Stromal cell of bone marrow (primary cell): ENCODE measurements at places on chromosomes 1 and 21.
A peak's percentile ranks its signal among the peaks of the same experiment; 100 is the strongest.

DNA sequence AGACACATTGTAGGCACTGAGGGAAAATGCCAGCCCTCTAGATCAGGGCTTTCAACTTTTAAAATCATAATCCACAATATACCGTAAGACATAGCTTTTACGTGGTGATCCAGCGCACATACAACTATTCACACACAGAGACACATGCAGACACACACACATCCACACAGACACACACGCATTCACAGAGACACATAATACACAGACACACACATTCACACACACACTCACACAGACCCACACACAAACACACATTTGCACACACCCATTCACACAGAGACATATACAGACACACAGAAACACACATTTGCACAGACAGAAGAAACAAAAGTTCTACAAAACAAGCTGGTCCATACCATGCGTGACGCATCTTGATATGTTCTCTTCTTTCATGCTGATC lies 244.5 kb downstream of the RHOU start:
- no peak for DNase-seq

DNA sequence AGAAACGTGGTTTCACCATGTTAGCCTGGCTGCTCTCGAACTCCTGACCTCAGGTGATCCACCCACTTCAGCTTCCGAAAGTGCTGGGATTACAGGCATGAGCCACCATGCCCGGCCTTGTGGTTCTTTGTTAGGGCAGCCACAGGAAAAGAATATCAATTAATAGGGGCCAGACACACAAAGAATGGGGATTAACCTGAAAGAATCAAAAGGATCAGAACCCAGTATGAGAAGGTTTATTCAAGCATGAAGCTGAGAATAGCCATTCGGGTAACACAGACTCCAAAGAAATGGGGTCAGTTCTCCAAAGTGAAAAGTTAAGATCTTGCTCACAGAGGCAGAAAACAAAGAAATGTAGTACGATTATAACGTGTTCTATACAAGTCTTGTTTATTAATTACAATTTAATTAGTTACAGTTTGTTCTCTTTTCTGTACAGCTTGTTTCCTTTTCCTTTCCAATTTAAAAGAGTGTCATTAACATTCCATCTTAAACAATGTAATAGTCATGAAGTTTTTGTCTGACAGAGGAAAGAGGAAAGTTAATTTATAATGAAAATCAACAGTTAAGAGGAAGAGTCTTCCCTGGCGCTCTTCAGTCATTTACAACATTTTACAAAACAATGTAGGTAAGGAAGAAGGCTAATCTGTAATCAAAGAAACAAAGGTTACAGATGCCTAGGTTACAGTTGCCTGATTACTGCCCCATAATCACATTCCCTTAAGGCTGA lies 51.3 kb upstream of the SLC45A1 start:
- no peak for DNase-seq

GRCh38 chr1:44223187-44223610 lies 9.9 kb downstream of the DMAP1 start:
- no peak for DNase-seq

DNA sequence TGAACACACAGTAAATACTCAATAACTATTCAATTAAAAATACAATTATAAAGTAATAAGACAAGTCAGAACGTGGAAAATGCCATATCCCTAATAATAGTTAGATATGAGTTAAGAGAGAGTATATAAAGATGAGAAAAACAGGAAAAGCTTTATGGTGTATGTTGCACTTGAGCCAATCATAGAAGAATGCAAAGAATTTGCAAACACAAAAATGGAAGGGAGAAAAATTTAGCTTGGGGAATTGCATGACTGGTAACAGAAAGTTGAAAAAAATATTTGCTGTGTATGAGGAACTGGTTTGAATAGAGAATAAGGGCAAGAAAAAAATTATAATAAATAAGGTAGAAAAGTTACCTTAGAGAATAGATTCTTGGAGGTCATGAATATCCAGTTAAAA lies 739.6 kb upstream of the CXADR start:
- DNase-seq = no peak

GRCh38 chr1:210340311-210340710 lies 11.6 kb downstream of the HHAT start:
- DNase-seq = no peak

DNA sequence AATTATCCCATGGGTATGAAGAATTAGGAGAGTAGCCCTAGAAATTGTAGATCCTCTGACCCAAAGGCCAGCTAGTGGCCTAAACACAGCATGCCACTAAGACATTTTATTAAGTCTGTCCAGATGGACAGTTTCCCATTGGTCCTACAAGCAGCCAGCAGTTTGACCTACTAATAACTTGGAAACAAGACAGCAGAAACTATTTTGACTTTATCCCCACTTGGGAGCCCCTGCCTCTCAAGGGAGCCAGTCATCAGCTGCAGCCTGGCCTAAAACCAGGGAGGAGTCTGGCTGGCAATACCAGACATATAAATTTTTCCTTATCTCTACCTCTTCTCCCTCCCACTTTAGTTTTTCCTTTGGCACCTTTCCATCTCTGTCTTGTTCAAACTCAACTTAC lies 222.6 kb upstream of the KCTD3 start:
- no peak for DNase-seq

DNA sequence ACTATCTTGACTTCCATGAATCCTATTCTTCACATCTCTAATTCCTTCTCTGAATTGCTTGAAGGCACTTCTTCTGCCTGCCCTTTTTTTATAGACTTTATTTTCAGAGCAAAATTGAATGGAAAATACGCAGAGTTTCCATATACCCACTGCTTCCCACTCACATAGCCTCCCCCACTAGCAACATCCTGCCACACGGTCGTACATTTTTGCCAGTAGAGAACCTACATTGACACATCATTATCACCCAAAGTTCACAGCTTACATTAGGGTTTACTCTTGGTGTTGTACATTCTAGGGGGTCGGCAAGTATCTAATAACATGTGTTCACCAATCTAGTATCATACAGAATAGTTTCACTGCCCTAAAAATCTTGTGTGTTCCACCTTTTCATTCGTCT lies 12.3 kb downstream of the EEIG2 start:
- no peak for DNase-seq

- DNase-seq = no peak
Measured at GRCh38 chr21:27719226-27719625, 752.3 kb upstream of the ADAMTS5 start.

GRCh38 chr1:232891071-232891470 lies 59.3 kb upstream of the NTPCR start:
- peak; percentile 74 for DNase-seq

DNA sequence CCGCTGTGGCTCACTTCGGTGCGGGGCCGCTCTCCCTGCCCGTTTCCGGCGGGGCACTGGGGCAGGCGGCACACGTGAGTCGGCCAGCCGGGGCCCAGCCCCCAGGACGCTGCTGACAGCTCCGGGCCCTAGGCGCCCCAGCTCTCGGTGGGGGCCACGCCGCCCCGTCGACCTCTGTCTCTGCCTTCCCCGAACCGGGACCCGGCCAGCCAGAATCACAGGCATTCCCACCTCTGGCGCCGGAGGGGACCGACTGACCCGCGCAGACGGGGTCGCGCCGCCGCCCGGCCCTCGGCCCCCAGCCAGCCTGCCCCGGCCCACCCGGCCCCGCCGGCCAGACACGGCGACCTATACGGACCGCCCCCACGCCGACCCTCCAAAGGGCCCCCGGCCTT lies 755 bp downstream of the SCMH1 start:
- DNase-seq = no peak

DNA sequence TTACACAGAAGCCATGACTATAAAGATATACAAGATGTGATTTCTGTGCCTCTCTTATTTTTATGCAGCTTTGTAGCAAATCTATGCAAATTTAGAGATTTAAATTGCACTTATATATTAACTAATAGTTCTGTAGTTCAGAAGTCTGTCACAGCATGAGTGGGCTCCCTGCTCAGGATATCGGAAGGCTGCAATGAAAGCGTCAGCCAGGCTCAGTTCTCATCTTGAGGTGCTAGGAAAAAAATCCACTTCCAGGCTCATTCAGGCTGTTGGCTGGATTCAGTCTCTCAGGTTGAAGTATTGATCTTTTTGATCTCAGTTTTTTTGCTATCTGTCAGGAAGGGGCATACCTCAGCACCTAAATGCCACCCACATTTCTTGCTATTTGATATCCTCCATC lies 487.4 kb upstream of the DEPDC1 start:
- no peak for DNase-seq

GRCh38 chr1:22705586-22705985 lies 5.1 kb upstream of the EPHB2 start:
- DNase-seq = no peak

DNA sequence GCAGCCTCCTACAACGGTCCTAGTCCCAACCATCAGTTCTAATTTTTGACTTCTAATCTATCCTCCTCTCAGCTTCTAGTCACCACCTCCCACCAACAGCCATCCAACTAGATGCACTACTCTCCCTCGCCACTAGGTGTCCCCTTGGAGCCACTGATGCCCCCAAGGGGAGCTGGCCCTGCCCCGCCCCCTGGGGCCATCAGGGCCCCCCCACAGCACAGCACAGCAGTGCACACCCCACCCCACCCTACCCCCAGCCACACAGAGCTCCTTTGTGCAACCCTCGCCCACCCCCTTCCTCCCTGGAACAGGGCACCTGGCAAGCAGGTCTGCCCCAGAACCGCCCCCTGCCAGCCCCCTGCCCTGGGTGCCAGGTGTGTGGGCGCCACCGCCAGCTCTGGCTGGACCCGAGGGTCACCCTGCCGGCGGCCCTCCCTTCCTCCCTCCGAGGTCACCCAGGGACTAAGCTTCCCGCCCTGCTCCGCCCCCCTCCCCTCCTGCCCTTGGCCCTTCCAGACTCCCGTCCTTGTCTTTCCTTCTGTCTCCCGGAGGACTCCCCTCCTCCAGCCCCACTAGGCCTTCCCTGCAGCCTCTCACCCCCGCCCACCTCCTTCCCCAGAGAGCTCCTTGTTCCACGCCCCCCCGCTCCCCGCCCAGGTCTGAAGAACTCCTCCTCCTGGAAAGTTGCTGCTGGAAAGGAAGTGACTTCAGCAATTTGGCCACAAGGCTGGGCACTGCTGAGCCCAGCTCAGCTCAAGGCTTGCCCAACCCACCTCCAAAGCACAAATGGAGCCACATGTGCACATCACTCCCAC lies 47.0 kb downstream of the AHDC1 start:
- peak; percentile 94 for DNase-seq

DNA sequence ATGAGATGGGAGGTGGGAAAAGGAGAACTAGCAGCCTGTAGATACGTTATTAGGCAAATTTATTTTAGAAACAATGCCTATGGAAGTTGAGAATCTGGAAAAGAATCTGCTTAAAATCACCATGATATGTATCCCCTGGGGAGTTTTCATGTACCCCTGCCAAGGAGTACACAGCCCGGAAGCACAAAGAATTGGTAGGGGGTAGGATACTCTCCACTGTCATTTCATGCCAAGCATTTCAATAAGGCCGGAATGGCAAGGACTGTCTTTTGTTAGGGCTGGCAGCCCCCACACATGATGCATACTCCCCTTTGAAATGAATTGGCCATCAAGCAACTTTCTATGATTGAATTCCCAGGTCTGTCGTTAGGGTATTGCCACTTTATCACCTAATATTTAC lies 111.5 kb upstream of the APP start:
- no peak for DNase-seq

- DNase-seq = no peak
Measured at GRCh38 chr1:7608628-7609305, 162.3 kb upstream of the VAMP3 start.

DNA sequence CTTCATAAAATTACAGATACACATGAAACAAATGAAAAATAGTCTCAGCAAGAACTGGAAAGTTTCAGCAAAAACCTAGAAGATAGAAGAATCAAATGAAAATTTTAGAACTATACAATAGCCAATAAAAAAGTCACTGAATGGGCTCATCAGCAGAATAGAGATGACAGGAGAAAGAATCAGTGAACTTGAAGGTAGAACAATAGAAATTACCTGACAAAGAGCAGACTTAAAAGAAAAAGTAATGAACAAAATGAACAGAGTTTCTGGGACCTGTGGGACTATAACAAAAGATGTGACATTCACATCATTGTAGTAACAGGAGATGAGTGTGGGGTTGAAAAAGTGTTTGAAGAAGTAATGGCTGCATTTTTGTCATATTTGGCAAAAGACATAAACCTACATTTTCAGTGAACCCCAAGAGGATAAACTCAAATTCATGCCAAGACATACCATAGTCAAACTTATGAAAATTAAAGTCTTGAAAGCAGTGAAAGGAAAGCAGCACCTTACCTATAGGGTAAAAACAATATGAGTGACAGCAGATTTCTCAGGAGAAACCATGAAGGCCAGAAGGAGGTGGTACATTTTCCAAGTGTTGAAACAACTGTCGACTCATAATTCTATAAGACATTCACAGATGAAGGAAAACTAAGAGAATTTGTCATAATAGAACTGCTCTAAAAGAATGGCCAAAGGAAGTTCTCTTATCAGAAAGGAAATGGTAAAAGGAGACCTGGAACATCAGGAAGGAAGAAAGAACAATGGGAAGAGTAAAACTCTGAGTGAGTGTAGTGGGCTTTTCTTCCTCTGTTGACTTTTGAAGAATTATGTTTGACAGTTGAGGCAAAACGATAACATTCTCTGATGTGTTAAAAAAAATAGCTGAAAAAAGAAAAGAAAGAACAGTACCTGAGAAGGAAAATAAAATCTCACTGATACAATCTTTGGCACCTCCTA lies 23.5 kb downstream of the NTPCR start:
- no peak for DNase-seq

- DNase-seq = no peak
Measured at GRCh38 chr1:19273106-19273843, 15.3 kb downstream of the AKR7A3 start.

DNA sequence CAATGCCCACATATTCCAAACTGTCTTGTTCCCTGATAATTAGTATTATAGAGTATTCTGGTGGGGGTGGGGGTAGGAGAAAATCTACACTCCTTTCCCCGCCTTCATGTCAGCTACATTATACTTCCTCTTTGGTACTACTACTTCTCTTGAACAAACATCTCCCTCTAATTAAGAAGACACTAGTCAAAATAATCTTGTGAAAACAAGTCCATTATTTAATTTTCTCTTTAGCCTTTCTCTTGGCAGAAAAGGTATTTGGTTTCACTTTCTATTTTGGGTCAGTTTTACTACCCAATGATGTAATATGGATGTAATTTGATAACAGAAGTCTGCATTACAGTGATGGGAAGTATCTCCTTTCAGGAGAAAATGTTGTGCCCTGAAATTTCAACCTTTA lies 22.5 kb downstream of the NTMT2 start:
- DNase-seq = peak; percentile 40

GRCh38 chr1:207876131-207876530 lies 34.8 kb downstream of the CD34 start:
- DNase-seq = no peak
